ENCODE measurements at places on chromosomes 1 and 21. TPM values are rescaled to one million over a fixed set of nuclear protein-coding genes. Genes with fewer than 3 reads are reported as not detected.

GJA5 gene
- total RNA-seq, result 3.0 TPM

FCRL2 gene
- total RNA-seq, result 1.1 TPM

CR1L gene
- not detected for total RNA-seq

FCRLB gene
- total RNA-seq, result not detected

KISS1 gene
- not detected for total RNA-seq

- peak; percentile 57 for DNase-seq
Observed at GRCh38 chr1:15994590-15995351, 9.3 kb upstream of the SRARP start.

- DNase-seq, result no peak
Observed at GRCh38 chr1:9821710-9822109, 2.1 kb downstream of the CLSTN1 start.

GRCh38 chr21:14722841-14723483 is 176.8 kb upstream of the SAMSN1 start:
- DNase-seq, result no peak

GRCh38 chr1:18719786-18720451 is 89.3 kb downstream of the PAX7 start:
- no peak for DNase-seq

GRCh38 chr1:116904791-116905320 is 4.9 kb upstream of the PTGFRN start:
- DNase-seq, result no peak

GRCh38 chr1:2629627-2630497 is 3.0 kb downstream of the MMEL1 start:
- no peak for DNase-seq

GRCh38 chr1:114720492-114720891 is 3.9 kb upstream of the NRAS start:
- DNase-seq, result no peak

GRCh38 chr1:50425376-50426107 is 2.3 kb upstream of the DMRTA2 start:
- DNase-seq, result no peak

DNA sequence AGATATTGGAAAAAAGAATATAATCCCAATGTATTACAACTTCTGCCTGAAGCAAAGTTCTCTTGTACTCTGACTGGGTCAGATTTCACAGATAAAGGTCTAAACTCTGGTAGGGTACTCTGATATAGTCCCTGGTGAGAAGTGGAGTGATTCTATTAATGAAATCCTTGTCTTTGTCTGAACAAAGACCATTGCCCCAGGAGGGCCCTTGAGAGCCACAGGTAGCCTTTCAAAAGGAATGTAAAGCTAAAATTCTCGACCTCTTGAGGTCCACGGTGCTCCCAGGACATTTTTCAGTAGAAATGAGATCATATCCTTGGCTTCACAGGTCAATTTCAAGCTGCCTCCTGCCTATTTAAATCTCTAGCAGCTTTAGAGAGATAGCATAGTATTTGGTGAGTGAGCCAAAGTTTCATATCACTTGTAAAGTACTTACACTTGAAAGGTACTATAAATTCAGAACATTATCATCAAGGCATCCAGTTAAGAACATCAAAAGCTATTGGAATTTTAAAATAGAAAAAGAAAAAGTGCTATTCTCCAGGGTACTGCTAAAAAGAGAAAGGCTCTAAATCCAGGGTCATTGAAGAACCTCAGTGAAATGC is 10.1 kb downstream of the TNNI3K start:
- no peak for DNase-seq

DNA sequence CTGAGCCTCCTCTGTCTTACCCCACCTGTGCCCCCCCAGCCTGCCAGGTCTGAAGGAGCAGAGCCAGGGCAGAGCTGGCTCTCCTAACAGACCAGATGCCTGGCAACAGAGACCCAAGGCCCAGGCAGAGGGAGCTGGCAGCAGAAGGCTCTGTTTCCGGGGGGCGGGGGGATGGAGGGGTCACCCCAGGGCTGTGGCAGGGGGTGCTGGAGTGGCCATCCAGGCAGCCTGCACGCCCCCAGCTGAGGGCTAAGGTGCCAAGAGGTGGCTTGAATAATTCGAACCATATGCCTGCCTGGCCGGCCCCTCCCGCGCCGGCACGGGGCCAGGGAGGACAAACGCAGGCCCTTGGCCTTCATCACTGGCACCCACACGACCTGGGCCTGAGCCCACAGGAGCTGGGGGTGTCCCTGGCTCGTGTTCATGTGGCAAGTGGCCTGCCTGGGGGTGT is 16.0 kb upstream of the PLEKHG5 start:
- DNase-seq, result no peak

DNA sequence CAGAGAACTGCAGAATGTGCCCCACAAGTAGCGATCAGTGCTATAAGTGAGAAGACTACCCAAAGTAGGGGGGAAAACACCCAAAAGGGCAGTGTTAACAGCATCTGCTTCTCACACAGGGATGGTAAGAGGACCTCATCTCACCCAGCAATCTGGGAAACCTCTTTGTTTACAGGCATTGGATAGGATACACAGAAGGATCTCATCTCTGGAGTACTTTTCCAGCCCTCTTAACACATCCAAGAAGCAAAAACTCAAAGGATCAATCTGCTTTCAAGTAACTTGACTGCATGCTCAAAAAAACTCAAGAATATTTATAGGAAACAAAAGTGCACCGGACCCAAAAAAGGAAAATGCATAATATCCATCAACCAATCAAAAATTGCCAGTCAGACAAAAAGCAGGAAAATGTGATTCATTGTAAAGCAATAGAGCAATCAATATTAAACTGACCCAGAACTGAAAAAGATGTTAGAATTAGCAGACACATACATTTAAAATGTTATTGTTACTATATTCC is 311.0 kb upstream of the CXADR start:
- no peak for DNase-seq

Measured in left colon (tissue), 2 donors.